ENCODE measurements at places on chromosomes 6 and 20.

GRCh38 chr6:68372991-68373390 lies 262.1 kb upstream of the ADGRB3 start:
- no peak overlapping the region for H3K4me3 ChIP-seq
- H3K27me3 ChIP-seq = no peaks in the 10 kb centered on the region
- no peak for DNase-seq
- no peak overlapping the region for H3K27ac ChIP-seq

DNA sequence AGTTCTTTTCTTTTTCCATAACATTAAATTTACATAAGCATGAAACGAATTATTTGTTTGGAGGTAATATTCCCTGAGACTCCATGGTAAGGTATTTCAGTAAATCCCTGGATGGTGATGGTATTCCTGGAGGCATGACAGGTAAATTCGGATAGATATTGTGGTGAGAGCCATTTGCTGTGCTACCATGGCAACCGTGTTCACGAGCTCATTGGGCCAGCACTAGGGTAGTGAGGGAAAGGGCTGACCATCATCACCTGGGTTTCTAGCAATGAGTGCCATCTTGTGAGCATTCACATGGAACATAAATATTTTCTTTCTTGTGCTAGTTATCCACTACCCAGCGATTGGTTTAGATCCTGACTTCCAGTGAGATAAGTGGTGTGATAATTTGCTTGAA lies 51.9 kb upstream of the GNRH2 start:
- DNase-seq = no peak
- H3K4me3 ChIP-seq = no peak overlapping the region
- peaks cover 61% of the 10 kb centered on the region for H3K36me3 ChIP-seq
- H3K27me3 ChIP-seq = no peaks in the 10 kb centered on the region

DNA sequence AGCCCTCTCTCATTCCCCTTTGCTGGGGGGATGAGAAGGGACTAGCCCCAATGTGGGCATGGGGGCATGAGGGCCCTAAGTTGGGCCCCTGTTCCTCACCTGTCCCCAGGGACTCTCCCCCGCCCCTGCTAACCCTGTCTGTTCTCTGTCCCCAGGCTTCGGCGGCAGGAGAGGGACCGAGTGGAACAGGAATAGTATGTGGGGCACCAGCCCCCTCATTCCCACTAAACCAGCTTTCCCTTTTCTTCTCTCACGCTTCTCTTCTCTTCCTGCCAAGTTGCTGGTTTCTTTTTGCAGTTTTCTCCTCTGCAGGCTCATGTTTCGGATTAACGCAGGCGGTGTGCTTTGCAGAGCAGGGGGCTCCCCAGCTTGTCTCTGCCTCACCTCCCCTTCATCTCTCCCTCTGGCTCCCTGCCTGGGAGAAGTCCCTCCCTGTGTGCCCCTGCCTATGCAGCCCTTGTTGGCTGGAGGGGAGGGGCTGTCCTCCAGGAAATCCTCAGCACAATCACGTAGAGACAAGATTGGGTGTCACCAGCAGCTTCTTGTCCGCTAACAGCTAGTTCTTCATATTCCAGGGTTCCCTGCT lies 7.9 kb downstream of the TMEM63B start:
- H3K27ac ChIP-seq = no peak overlapping the region
- no peak for DNase-seq
- no peak overlapping the region for H3K4me3 ChIP-seq

GRCh38 chr6:41625442-41625841 lies 12.8 kb upstream of the MDFI start:
- no peak overlapping the region for H3K4me3 ChIP-seq
- peaks cover 10% of the 10 kb centered on the region for H3K4me1 ChIP-seq
- no peaks in the 10 kb centered on the region for H3K27me3 ChIP-seq
- no peaks in the 10 kb centered on the region for H3K36me3 ChIP-seq
- no peak for DNase-seq
- H3K27ac ChIP-seq = no peak overlapping the region

GRCh38 chr20:60338556-60338955 lies 380.3 kb downstream of the CDH26 start:
- DNase-seq = no peak
- no peaks in the 10 kb centered on the region for H3K36me3 ChIP-seq
- H3K27ac ChIP-seq = no peak overlapping the region
- H3K4me1 ChIP-seq = no peaks in the 10 kb centered on the region
- no peak overlapping the region for H3K4me3 ChIP-seq
- no peaks in the 10 kb centered on the region for H3K27me3 ChIP-seq

DNA sequence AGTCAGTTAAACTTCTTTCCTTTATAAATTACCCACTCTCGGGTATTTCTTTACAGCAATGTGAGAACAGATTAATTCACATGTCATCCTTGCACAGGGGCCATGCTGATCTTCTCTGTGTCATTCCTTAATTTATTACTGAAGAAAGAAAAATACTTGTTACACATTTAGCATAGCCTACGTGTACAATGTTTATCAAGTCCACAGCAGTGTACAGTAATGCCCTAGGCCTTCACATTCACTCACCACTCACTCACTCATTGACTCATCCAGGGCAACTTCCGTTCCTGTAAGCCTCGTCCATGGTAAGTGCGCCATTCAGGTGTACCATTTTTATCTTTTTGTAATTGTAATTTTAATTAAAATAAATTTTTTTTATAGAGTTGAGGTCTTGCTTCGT lies 73.6 kb downstream of the RSPH3 start:
- H3K27me3 ChIP-seq = no peaks in the 10 kb centered on the region
- no peaks in the 10 kb centered on the region for H3K4me1 ChIP-seq
- no peak overlapping the region for H3K4me3 ChIP-seq
- H3K36me3 ChIP-seq = no peaks in the 10 kb centered on the region
- no peak for DNase-seq

GRCh38 chr20:2780948-2781347 lies 19.5 kb downstream of the CPXM1 start:
- no peaks in the 10 kb centered on the region for H3K27me3 ChIP-seq
- no peak for DNase-seq
- H3K27ac ChIP-seq = no peak overlapping the region

GRCh38 chr20:10094566-10095173 lies 59.9 kb downstream of the ANKEF1 start:
- no peak overlapping the region for H3K27ac ChIP-seq
- no peak for DNase-seq
- no peaks in the 10 kb centered on the region for H3K27me3 ChIP-seq
- no peaks in the 10 kb centered on the region for H3K4me1 ChIP-seq
- no peak overlapping the region for H3K4me3 ChIP-seq

DNA sequence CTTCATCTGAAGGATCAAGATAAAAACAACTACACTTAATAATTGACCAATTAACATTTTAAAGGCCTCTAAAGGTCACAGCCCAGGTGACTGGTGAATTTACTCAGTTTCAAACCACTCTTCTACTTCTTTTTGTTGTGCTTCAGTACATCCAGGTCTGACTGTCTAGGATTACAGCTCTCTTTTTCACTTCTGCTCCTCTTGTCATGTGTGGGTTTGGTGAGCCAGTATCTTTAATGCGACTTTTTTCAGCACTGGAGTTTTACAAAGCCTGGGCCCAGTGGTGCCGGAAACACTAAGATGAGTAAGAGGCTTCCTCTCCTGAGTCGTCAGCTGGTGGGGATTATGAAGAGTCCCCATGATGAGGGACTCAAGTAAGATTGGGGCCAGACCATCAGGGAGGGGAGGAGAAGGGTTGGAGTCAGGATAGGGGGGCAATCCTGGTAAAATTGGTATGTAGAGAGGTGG lies 27.0 kb downstream of the HECA start:
- no peak for DNase-seq
- H3K27ac ChIP-seq = no peak overlapping the region
- H3K4me3 ChIP-seq = no peak overlapping the region
- no peaks in the 10 kb centered on the region for H3K27me3 ChIP-seq
- H3K36me3 ChIP-seq = peaks cover 9% of the 10 kb centered on the region

GRCh38 chr6:169825558-169826225 lies 74.3 kb downstream of the ERMARD start:
- no peaks in the 10 kb centered on the region for H3K27me3 ChIP-seq
- H3K4me3 ChIP-seq = no peak overlapping the region
- H3K4me1 ChIP-seq = no peaks in the 10 kb centered on the region

DNA sequence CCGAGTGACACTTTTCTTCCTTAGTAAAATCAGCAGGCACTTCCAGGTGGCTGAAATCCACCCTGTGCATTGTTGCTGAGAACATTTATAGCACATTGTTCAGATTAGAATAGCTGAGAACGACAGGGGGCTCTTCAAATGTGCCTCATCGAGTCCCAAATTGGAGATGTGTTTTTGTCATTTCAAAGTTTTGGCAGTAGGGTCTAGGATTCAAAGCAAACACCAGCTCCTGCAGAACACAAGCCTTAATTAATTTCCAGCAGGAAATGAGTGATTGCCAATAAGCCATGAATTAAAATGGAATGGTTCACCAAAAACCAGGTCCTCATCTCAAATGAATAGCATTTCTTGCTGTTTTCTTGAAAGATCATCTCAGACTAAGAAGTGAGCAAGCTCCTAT lies 171.6 kb downstream of the PLCB1 start:
- no peaks in the 10 kb centered on the region for H3K36me3 ChIP-seq
- no peak overlapping the region for H3K4me3 ChIP-seq
- DNase-seq = no peak
- H3K27ac ChIP-seq = peak overlapping the region; percentile 16

DNA sequence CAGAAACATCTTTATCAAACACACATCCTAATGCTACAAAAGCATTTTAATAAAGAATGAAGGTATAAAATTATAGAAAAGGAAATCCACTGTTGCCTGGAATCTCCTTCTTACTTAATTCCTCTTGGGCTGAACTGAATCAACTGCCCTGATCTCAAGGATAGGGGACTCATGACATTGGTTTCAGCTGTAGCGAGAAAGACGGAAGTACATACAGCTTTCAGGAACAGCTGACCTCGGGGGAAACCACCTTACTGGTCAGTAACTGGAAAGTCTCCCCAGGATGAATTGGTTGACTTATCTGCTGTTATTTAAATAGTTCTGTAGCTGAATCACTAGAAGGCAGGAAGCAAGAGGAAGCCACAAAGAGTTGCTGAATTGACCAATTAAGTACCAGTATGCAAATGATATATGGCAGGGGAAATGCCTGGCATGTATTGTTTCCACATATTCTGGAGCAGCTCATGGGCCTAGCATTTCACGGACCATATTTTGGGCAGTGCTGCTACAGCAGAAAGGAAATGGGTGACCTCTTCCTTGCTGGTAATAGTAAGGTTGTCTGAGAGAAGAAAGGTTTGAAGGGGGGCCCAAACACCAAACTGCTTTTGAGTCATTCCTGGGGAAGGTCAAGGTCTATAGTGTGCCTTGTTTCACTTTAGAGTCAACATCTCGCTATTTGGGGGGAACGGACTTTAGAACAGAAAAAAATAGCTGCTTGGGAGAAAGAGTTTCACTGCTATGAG lies 43.7 kb upstream of the MAP7 start:
- H3K4me1 ChIP-seq = peaks cover 2% of the 10 kb centered on the region
- H3K27me3 ChIP-seq = no peaks in the 10 kb centered on the region
- no peak for DNase-seq
- H3K36me3 ChIP-seq = peaks cover 44% of the 10 kb centered on the region
- H3K27ac ChIP-seq = no peak overlapping the region

- no peaks in the 10 kb centered on the region for H3K27me3 ChIP-seq
- peaks cover 72% of the 10 kb centered on the region for H3K4me1 ChIP-seq
- no peaks in the 10 kb centered on the region for H3K36me3 ChIP-seq
- no peak overlapping the region for H3K4me3 ChIP-seq
Observed at GRCh38 chr20:49697071-49697470, 16.6 kb downstream of the B4GALT5 start.

DNA sequence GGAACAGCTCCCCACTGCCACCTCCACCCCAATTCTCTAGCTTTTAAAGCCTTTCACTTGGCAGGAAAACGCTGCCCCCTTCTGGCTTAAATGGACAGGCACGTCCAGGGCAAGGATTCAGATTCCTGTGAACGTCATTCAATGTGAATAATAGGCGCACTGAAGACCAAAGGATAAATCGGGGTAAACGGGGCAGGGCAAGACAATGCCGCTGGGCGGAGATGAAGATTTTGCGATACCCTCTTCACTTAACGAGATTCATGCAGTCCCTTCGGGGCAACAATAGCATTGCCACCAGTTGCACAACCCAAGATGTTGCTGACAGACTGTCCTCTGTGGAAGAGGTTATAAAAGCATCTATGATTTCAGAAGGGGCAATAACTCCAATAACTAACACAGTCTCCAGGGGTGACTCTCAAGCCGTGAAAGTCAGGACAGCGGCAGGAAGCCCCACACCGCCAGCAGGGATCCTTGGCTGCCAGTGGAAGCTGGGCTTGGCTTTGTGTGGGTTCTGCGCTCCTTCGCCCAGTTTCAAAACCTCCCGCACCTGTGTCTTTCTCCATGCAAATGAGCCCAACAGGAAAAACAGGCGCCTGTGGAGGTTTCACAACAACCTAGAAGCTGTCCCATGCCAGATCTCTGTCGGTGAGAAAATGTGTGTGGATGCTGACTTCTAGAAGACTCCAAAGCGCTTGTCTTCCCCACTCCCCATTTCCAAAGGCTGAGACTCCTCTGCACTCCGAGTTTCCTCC lies 291.8 kb downstream of the BMP7 start:
- H3K4me3 ChIP-seq = no peak overlapping the region
- H3K36me3 ChIP-seq = no peaks in the 10 kb centered on the region
- DNase-seq = no peak
- no peaks in the 10 kb centered on the region for H3K4me1 ChIP-seq
- no peaks in the 10 kb centered on the region for H3K27me3 ChIP-seq

- no peak overlapping the region for H3K4me3 ChIP-seq
- no peak for DNase-seq
- H3K27ac ChIP-seq = no peak overlapping the region
Observed at GRCh38 chr20:32193996-32194395, 13.5 kb downstream of the PLAGL2 start.

DNA sequence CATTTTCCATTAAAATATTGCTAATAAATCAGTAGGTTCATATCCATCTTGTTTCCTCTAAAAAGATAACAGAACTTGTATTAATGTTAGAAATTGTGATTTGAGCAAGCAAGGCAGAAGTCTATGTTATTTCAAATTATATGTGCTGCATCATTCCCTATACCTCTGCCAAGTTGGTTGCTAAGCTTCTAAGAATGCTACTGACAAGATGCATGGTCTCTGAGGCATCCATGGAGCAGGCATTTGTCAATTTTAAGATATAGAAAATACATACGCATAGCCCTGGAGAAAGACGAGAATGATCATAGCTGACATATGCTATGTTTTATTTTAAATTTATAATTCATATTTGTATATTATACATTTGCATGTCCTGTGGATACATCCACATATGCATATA lies 168.3 kb upstream of the THEMIS start:
- H3K27ac ChIP-seq = no peak overlapping the region
- H3K27me3 ChIP-seq = no peaks in the 10 kb centered on the region
- H3K4me1 ChIP-seq = no peaks in the 10 kb centered on the region
- no peak overlapping the region for H3K4me3 ChIP-seq

- peaks cover 5% of the 10 kb centered on the region for H3K4me1 ChIP-seq
- H3K27me3 ChIP-seq = no peaks in the 10 kb centered on the region
- no peaks in the 10 kb centered on the region for H3K36me3 ChIP-seq
- H3K4me3 ChIP-seq = no peak overlapping the region
Observed at GRCh38 chr6:14824484-14825275, 421.2 kb upstream of the JARID2 start.

DNA sequence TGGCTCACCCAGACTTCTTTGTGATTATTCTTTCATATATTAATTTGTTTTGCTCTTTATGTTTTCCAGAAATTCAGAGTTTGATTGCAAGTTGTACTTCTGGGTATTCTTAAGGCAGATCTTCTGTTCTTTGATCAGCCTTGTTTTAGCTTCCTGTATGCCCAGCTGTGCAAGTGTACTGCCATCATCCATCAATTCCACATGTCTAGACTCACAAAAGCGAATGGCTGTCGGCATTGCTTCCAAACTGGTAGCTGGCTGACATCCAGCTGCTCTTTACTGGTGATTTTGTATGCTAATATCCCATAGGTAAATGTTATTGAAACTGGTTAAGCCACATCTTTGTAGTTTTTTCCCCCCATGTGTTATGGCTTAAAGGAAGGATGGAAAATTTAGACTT lies 1084.8 kb upstream of the CITED2 start:
- H3K4me1 ChIP-seq = peaks cover 23% of the 10 kb centered on the region
- H3K27ac ChIP-seq = no peak overlapping the region
- no peaks in the 10 kb centered on the region for H3K27me3 ChIP-seq

Data from esophagus muscularis mucosa (tissue), 4 donors.